ENCODE measurements at places on chromosomes 13 and 19.

DNA sequence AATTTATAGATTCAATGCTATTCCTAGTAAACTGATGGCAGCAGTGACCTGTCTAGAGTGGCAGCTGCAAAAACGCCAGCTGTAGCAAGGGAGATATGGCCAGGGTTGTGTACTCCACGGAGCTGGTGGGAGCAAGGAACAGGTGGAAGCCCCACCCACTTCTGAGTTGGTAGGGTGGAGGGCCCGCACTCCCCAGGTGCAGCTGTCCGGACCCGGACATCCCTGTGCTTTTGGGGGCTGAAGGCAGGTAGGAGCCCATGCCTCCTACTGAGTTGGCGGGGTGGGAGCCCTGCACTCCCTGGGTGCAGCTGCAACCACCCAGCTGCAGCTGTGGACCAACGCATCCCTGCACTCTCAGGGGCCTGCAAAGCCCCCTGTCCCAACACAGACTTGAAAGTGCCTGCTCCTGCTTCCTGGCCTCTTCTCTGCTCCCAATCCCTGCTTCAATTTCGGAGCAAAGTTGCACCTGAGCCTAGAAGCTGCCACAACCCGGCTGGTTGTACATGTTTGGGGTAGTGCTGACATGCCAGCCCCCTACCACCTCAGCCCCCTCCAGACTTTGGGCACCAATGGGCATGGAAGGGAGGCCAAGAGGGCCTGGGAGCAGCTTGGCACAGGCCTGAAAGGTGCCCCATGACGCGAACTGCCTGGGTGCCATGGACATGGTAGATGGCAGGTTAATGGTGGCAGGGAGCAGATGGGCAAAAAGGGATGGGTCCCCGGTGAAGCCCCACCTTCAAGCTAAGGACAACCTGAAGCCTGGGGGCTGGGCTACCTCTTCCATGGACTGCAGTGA lies 19.8 kb downstream of the UGGT2 start:
- no peak for DNase-seq

- DNase-seq = no peak
Observed at GRCh38 chr19:33437821-33438671, 64.5 kb downstream of the CEBPG start.

- peak; percentile 23 for DNase-seq
Observed at GRCh38 chr19:29576761-29577648, 29.1 kb upstream of the POP4 start.

GRCh38 chr19:33186431-33187182 lies 7.5 kb upstream of the LRP3 start:
- DNase-seq = no peak

GRCh38 chr13:108500711-108501110 lies 128.7 kb upstream of the MYO16 start:
- DNase-seq = no peak

- DNase-seq = no peak
Observed at GRCh38 chr19:46815833-46816627, 27.6 kb upstream of the SLC1A5 start.

- DNase-seq = peak; percentile 88
Observed at GRCh38 chr19:40529093-40529954, 47.3 kb upstream of the SHKBP1 start.

DNA sequence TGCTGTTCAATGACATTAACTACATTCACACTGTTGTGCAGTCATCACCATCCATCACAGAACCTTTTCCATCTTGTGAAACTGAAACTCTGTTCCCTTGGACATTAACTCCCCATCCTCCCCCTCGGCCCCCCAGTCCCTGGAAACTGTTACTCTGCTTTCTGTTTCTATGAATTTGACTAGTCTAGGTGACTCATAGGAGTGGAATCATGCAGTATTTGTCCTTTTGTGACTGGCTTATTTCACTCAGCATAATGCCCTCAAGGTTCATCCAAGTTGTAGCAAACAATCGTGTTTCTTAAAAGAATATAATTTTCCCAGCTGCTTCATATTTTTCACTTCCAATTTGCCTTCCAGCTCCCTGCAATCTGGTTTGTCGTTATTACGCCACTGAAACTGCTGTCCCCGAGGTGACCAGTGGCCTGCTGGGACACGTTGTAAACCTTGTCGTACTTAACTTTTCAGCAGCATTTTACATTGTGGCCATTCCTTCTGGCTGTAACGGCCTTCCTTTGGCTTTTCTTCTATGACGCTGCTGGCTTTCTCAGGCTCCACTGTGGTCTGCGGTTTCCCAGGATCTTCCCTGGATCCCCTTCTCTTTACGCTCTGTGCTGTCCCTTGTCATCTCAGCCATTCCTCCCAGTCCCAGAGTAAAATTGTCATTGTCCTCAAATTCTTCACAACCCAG lies 74.0 kb downstream of the DHRS12 start:
- peak; percentile 15 for DNase-seq

- DNase-seq = no peak
Observed at GRCh38 chr19:21532904-21533303, 27.5 kb downstream of the ZNF429 start.

DNA sequence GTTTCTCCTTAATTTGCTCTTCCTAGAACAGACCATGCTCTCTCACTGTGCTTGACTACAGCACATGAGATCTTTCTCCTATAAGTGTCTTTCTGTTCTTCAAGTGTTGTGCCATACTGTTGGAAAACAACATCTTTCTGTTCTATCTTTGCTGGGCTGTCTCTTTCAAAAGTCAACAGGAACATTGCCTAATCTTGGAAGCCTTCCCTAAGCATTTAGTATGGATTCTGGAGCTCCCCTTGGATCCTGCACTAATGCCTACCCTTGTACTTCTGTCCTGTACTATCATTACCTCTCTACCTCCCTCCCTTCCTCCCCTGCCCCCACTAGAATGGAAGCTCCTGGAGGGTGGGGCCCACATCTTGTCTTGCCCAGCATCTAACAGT lies 26.8 kb downstream of the STARD13 start:
- no peak for DNase-seq

- no peak for DNase-seq
Observed at GRCh38 chr19:11506101-11506555, 489 bp upstream of the ZNF653 start.

- no peak for DNase-seq
Observed at GRCh38 chr13:27104606-27105005, 67.0 kb downstream of the USP12 start.

DNA sequence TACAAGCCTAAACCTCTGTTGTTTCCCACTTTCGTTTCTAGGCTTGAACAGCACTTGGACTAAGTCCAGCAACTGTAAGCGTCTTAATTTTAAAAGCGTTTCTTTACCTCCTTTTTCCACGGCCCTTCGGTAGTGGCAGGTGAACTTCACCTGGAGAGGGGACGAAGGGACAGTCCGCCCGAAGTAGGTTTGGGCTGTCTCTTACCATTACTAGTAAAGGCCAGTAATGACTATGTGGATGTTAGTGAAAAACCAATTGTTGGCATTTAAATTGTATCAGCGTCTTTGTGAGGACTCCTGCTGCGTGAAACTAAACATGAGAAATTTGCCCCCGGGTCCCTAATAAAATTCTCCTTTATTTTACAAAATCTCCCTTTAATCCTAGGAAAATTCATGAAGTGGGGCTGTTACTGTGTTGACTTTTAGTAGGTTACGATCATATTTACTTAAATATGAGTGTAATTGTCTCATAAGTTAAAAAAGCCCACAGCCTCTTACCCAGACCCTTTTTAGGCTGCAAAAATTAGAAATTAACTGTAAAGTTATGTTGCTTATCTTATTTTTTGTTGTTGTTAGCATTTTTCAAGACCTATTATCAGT lies 983 bp downstream of the ITM2B start:
- no peak for DNase-seq

DNA sequence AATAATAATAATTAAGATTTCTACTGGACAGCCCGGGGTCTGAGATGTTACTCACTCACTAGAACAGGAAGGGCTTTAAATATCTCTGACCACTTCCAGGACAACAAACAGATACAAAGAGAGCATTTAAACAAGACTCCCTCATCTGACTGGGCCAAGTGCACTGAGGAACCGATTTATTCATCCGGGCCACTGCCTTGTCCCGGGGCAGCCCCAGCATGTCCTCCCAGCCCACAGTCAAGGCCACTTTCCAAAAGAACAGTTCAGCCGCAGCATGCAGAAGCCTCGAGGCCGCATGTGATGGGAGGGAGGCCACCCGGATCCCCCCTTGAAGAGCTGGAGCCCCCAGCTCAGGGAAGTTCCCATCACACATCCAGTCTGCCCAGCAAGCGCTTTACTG lies 30.5 kb downstream of the MLLT1 start:
- no peak for DNase-seq

DNA sequence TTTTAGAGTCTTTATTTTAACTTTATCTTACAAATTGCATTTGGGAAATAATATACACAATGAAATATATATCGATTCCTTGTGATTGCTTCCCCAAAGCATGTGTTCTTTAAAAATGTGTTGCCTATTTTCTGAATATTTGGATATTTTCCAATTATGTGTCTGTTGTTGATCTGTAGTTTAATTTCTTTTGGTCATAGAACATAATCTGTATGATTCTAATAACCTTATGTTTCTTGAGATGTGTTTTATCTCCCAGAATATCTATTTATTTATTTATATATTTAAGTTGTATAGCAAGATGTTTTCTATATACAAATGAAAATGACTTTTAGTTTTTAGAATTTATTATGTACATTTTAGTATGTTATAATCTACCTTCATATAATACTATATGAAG lies 710.8 kb upstream of the PCDH20 start:
- no peak for DNase-seq

DNA sequence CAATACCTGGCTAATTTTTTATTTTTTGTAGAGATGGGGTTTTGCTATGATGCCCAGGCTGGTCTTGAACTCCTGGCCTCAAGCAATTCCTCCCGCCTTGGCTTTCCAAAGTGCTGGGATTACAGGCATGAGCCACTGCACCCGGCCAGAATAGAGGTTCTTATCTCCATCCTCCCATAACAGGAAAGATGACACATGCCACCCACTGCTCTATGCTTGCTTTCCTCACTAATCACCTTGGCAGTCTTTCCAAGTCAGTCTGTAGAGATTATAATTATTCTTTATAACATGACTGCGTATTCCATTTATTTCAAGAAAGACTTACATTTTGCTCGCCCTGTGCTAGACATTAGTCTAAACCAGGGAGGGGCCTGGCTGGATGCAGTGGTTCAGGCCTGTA lies 6.7 kb downstream of the VAV1 start:
- DNase-seq = no peak

DNA sequence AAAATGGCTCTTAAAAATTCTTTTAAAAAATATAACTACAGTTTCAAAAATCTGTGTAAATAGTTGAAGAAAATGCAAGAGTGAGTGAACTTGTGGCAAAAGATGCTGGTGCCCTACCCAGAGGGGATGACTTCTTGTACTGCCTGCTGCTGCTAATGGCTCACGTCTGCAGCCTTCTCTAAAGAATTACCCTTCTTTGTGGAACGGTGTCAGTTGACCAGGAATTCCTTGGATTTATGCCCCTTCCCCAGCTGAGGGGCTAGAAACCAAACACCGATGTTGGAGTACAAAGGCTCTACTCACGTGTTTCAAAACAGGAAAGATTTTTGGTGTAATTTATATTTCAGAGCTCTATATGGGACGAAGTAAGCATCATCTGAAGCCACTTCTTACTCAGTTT lies 1582.8 kb downstream of the OLFM4 start:
- DNase-seq = no peak

- peak; percentile 79 for DNase-seq
Observed at GRCh38 chr19:48319647-48320541, 5.5 kb upstream of the EMP3 start.

DNA sequence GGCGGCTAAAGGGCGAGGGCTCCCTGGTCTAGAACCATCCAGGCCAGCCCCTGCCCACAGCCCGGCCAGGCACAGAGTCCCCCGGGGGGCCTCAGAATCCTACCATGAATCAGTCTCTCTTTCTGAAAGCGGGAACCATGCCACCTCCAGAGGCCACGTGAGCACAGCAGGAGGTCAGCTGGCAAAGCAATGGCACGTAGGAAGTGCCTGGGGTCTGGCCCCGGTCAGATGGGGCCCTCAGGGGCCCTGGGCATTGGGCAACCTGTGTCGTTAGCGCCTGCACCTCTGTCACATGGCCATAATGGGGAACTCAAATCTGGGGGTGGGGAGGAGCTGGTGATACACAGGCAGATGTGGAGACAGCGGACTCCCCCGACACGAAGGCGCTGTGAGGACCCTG lies 8.8 kb downstream of the MFSD12 start:
- no peak for DNase-seq

DNA sequence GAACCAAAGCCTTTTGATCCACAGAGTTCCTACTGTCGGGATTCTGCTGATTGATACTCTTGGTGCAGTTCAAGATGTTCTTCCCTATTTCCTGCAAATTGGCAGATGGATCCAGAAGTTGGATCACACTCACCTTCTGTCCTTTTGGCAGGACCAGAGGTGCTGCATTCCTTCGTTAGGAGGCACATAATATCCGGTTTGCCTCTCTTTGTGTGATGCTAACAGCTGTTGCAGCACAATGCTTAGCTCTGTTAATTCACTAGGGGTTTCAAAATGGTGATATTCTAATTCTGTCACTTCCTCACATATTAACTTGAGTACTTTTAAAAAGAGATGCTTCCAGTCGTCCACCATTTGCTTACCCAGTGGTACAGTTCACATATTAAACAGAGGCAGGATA lies 15.2 kb upstream of the CHST8 start:
- DNase-seq = no peak

- no peak for DNase-seq
Observed at GRCh38 chr19:34393031-34393430, 11.2 kb upstream of the PDCD2L start.

DNA sequence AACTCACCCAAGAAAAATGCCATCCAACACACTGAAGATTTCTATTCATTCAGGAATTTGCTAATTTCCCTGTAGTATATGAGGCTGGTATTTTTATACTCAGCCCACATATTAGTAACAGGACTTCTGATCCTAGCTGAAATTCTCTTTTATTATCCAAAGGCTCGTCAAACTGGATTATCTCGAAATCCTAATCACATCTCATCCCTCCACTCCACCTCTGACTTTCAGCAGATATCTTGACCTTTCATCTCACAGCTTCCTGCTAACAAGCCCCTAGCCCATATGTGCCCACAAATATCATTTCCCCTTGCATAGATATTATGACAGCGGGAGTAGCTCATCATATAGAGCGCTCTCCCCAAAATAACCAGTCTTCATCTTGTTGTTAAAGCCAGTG lies 279.7 kb downstream of the FGF14 start:
- no peak for DNase-seq

- DNase-seq = no peak
Observed at GRCh38 chr13:41905600-41906254, 55.2 kb downstream of the VWA8 start.

DNA sequence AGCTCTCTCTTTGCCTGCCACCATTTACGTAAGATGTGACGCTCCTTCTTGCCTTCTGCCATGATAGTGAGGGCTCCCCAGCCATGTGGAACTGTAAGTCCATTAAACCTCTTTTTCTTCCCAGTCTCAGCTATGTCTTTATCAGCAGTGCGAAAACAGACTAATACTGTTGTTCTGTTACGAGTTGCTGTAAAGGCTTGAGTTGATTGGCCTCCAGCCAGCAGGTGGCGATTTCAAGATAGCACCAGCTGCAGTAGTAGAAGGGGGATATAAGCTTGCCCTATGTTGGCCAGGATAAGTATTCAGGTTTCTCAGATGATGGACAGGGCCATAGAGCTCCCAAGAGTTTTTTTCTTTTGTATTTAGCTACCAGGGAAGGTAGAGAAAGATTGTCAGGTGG lies 385.5 kb downstream of the MZT1 start:
- DNase-seq = no peak
